NCI-H345 (cell line): ENCODE measurements at places on chromosomes 4 and X.

DNA sequence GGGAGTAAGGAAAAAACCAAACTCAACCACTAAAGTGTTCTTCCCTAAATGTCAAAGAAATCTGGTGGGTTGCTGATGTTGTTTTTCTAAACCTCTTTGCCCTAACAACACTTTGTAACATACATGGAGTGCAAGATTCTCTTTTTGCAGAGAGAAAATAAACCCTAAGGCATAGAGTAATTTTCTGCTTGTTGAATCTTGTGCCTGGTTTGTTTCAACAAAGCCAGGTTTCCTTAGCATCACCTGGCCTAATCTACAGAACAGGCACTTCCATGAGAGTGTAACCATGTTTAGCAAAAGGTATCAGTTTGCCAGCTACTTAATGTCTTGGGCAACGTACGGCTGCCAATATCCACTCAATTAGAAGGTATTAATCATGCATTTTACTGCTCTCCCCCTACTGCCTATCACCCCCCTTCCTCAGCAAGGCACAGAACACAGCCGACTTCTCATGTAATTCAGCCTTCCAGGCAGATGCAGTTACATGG is 219.2 kb downstream of the MAML3 start:
- DNase-seq: peak; percentile 29

DNA sequence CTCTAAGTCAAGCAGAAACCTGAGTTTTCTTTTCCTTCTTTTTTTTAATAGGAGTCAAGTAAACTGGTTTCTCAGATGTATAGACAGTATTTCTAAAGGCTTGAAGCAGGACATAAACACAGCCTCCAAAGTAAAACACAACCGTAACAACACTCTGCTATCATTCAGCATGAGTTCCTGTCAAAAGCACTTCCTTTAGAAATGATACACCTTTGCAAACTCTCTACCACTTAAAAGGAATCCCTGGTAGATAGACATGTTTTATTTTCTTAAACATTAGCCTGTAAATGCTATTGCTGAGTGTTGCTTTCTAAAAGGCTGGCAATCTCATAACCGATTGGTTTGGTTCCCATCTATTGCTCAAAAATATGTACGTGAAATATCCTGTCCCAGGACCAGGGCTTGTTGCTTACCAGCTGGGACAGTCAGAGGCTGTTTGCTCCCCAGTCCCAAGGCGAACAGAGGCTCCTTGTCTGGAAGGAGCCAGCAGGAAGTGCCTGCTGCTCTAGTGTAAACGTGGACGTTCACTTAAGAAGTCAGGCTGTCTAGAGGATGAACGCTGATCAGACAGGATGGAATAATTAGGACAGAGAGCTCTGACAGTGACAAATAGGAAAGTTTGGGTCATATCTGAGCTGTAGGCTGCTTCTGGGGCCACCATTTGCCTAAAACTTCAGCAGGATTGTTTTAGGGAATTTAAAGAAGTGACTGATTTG is 173.9 kb upstream of the KLF3 start:
- no peak for DNase-seq

DNA sequence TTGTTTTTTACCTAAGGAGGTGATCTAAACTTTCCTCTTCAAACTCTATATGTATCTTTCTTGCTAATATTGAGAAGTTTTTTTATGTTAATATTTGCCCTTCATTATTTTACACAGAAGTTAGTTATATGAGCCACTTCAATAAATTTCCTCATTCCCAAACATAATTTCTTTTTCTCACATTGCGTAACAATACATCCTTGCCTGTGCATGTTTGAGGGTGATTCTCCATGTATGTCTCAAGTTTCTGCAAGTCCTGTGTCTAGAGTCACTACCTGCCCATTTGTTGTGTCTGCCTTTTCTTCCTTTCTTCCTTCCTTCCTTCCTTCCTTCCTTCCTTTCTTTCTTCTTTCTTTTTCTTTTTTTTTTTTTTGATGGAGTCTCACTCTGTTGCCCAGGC is 2057.9 kb downstream of the PCDH7 start:
- DNase-seq: no peak

DNA sequence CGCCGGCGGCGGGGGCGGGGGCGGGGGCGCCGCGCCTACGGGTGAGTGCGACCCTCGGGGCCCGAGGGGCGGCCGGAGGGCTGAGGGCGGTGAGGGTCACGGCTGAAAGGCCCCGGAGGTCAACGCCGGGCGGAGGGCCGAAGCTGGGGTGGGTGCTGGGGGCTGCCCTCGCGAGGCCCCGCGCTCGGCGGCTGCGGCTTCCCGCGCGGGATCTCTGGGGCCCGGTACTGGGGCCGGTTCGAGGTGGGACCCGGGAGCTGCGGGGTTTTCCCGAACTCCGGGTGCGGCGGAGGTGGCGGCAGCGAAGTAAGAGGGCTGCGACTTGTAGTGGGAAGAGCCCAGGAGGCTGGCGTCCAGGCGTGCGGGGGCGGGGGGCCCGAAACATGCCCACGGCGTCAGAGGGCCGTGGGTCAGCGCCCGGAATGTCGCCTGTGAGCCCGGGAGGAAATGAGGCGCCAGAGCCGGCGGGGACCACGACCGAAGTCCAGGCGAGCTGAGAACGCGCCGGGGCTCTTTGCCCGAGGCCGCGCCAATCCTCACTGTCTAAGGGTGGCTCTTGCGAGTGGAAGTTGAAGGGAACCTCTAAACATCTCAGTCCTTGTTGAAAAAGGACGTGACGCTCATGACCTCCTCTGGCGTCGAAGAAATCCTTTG is 407 bp downstream of the IL13RA1 start:
- peak; percentile 12 for DNase-seq

GRCh38 chrX:103464774-103465117 is 54.5 kb downstream of the RAB40A start:
- DNase-seq: peak; percentile 75

DNA sequence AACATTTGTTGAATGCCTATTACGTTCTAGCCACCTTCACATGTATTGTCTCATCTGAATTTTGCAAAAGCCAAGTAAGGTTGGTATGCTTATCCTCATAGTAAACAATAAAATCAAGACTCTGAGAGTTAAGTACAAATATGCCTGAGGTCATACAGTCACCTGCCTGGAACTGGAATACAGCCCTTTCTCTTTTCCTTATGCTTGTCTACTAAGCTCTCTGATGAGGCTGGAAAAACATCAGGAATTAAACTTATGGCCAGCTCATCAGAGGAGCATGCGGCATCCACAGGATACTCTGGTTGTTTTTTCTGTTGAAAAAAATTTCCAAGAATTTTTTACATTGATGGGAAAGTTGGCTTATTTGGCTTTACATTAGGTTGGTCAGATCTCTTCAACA is 35.5 kb downstream of the NCAPG start:
- DNase-seq: no peak

DNA sequence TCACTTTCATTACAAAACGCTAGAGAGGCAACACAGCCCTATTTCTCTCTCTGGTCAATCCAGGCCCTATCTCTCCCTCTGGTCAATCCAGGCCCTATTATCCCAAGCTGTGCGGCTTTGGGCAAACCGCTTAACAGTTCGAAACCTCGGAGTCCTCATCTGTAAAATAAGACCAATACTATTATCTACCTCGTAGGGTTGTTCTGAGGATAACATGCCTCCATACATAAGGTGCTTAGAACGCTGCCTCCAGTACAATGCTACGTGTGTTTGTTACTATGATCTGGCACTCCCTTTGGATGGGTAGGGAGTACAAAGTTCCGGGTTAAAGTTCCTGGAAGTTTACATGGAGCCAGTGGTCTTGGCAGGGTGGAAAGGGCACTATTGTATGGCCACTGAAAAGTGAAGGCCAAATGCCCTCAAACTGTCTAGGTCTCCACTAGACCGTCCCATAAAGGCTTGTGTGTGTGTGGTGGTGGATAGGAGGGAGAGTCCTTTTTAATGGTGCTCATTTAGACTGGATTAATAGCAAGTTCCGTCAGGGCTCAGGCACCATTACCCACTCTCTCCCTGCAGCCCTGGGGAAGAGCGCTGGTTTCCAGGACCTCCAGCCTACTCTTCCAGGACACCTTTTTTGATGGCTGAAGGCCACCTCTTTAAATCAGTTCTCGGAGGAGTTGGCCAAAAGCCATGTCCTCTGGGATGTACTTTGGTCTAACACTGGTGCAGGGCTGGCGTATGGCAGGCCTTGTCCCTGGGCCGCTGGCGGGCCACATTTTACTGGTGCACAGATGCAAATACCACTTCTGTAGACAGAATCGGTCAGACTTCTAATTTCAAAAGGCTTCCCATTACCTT is 75.6 kb upstream of the BCOR start:
- no peak for DNase-seq

DNA sequence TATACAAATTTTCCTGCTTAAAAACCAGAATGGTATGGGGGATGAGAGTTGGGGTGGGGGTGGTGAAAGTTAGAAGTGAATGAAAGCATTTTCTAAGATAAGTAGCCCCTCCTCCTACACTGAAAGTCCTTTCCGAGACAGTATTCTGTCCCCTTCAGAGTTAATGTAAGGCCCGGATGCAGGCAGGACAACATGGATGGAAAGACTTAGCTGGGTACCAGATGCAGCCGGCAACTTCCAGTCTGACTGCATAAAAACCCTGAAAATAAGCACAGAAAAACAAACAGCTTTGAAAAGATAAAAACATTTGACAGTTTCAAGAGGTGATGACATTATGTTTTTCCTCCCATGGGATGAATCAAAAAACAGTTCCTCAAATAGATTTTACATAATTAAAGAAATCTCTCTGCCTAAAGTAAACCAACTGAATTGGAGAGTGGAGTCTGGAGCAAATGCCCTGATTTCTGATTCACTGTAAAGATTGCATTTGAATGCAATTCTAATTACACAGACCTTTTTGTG is 196.3 kb downstream of the GPAT3 start:
- DNase-seq: no peak

GRCh38 chrX:136784231-136784630 is 3.5 kb upstream of the ARHGEF6 start:
- no peak for DNase-seq

GRCh38 chrX:51484616-51485015 is 11.8 kb downstream of the NUDT11 start:
- DNase-seq: no peak

GRCh38 chr4:77398256-77398655 is 207.4 kb upstream of the CXCL13 start:
- no peak for DNase-seq

GRCh38 chr4:147247579-147247978 is 233.3 kb upstream of the EDNRA start:
- no peak for DNase-seq

DNA sequence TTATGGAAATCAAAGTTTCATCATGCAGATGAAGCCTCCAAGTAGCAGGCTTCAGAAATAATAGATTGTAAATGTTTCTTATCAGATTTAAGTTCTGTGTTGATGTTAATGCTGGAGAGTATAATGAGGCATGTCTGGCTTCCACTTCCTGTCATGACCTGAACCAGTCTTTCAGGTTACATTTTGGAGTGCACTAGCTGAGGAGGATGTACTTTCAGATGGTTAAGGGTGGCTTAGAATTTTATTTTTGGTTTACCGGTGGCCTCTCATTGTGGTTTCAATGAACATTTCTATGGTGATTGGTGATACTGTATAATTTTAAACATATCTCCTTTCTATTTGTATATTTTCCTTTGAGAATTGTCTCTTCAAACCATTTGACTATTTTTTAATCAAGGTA is 890.4 kb downstream of the SH3BGRL start:
- no peak for DNase-seq

DNA sequence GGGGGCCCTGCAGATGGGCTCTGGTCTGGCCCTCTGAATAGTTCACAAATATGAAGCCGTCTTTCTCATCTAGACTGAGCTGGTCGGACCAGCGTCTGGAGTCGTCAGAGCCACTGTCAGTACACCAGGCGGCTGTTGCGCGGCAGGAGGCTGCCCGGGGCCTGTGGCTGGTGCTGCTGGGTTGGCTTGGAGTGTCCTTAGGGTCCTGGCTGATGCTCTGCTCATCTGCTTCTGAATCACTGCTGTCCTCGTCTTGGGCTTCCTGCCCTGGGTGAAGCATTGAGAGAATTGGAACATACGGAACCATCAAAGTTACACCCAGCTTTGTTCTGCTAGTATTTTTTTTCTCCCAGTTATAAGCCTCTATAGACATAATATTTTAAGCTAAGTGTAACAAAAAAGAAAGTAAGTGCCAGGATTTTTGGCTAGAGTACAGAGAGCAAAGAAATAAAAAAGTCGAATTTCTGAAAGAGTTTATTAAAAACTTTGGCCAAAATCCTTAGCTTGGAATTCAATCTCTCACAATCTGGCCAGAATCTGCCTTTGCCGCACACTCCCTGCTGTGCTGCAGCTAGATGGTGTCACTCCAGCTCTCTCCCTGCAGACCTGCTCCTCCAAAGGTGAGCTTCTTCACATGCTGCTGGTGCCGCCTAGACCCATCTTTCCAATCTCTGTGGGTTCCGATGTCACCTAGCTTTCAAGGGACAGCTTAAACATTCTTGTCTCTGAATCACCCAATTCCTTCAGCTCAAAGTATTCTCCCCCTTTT is 96.2 kb downstream of the CDS1 start:
- no peak for DNase-seq
